SK-N-SH (cell line): ENCODE measurements at places on chromosomes 1 and 21. TPM values are rescaled to one million over a fixed set of nuclear protein-coding genes. Genes with fewer than 3 reads are reported as not detected.

Gene ST6GALNAC3
- 8.1 and 12.1 TPM in 2 replicates for polyA plus RNA-seq

Gene HTR6
- polyA plus RNA-seq: 0.05 and 0.10 TPM in 2 replicates

Gene MXRA8
- polyA plus RNA-seq: 2.5 and 3.8 TPM in 2 replicates

Gene GPR37L1
- not detected in 2 replicates for polyA plus RNA-seq

Gene NAXE
- 68.5 and 98.4 TPM in 2 replicates for polyA plus RNA-seq

Gene CD84
- polyA plus RNA-seq: not detected in 2 replicates

Gene SLC1A7
- polyA plus RNA-seq: not detected in 2 replicates

Gene BMP8B
- 0.07 and 0.16 TPM in 2 replicates for polyA plus RNA-seq

Gene FCGR2B
- 0.05 TPM in 1 of 2 replicates, not detected in the other for polyA plus RNA-seq

Gene DIO1
- polyA plus RNA-seq: not detected in 2 replicates

Gene KIF26B
- 2.6 TPM in 2 replicates for polyA plus RNA-seq

Gene SMPDL3B
- 0.67 and 0.95 TPM in 2 replicates for polyA plus RNA-seq

Gene FYB2
- not detected in 2 replicates for polyA plus RNA-seq

DNA sequence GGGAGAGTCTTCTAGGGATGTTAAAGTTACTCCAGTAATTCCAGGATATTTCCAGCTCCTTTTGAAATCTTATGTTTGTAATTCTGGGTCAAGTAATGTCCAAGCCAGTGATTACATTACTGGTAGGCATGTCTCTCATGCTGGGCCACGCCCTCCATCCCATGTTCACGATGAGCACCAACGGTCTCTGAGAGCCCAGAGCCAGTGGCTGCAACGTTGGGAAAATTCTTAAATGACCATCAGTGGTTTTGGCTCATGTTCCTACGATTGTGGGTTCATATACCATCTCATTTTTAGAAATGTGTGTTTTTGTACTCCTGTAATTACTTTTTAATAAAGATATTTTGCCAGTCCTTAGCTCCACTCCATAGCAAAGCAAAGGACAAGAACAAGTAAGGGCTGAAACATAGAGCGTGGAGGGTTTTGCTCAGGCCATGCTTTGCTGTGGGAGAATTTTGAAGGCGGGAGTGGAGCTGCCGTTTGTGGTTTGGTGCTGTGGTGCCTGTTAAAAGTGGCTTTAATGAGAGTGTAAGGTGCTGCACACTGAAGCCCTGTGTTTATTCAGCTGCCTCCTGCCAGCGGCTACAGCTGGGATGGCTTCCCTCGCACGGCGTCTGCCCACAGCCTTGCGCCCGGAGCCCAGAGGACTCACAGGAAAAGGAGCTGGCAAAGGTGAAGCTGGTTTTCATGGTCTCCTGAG is 28.9 kb downstream of the VANGL1 start:
- DNase-seq: no peak

DNA sequence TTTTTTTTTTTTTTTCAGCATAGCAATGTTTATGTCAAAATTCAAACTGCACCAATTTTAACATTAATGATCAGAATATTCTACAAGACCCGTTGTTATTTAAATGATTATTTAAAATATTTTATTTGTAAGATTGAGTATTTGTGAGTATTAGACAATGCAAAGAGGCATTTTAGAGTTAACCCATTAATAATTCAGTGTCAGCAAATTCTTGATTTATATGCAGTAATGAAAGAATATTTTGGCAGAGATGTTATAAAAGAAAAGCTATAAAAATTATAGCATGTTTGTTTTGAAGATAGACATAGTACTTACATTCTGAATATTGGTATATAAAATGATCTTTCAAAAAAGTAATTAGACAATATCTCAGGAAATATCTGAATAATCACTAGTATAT is 269.5 kb upstream of the ZRANB2 start:
- no peak for DNase-seq

GRCh38 chr1:188641566-188642211 is 1812.9 kb downstream of the PLA2G4A start:
- DNase-seq: no peak

- no peak for DNase-seq
Observed at GRCh38 chr1:30930631-30931173, 22.1 kb upstream of the SDC3 start.

GRCh38 chr1:241603731-241604245 is 36.4 kb downstream of the CHML start:
- DNase-seq: no peak

DNA sequence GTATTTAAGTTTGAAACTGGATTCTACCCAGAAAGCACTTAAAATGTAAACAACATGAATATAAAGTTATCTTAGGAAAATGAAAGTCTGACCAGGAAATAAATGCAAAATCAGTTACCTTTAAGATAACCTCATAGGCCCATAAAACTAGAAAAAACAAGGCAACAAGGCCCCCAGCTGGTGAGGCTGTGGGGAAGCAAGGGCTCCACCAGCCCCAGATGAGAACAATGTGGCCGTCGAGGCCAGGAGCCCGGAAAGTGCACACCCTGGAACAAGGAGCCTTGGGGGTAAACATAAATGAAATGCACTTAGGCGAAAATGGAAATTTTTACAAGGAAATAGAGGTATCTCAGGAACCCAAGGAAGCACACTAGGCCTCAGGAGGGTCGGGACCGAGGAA is 37.9 kb upstream of the BMP8B start:
- DNase-seq: peak; percentile 53

DNA sequence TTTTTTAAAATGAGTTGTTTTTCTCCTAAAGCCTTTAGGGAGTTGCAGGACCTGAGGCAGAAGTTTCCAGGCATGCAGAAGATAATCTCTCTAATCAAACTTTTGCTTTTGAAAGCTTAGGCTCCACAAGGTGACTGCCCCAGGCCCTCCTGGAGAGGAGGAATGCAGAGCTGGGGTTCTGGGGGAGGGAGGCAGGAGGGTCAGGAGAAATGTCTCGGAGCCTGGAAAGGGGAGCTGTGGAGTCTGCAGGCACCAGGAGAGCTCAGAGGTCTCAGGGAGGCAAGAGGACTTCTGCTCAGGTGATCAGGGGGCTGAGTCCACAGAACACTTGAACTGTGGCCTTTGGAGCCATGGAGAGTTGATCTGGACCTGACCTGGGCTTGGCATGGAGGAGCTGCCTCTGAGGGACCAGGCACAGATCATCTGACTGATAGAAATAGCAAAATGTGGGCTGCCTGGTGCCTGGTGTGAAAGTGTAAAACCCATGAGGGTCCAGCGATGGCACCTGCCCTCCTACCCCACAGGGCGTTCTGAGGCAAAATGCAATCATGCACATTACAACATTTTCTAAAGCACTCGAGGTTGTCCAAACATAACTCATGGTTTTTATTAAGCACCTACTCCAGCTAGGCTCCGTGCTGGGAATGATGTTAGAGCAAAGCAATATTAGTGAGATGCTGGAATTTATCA is 10.0 kb upstream of the ABCG1 start:
- DNase-seq: no peak

- DNase-seq: no peak
Observed at GRCh38 chr1:13624526-13624925, 40.9 kb downstream of the PDPN start.

DNA sequence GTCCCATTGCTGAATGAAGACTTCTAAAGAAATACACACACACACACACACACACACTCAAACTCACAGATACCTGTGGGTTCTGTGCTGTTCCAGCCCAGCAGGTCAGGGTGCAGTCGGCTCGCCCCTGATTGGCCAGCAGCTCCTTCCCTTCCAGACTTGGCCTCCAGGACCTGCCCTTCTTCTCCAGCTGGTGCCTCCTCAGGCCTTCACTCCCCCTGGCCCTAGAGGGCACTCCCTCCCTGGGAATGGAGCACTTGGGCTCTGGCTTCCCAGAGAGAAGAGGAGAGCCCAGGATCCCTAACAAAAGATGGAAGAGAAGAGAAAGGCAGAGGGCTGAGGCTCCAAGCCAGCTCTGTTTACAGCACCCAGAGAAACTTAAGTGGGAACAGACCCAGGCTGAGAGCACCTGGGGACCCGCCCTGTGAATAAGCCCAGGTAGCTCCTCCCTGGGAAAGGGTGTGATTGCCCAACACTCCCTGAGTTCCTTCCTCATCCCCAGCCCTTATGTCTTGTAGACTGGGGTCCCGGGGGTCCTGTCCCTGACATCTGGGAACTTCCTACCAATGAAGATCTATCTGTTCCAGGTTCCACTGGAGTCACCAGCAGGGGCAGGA is at the start of gene PGLYRP3:
PGLYRP3 (minus strand) TSS at position 383 of the 617 bp plus-strand sequence. CDS start 2,287 bp downstream, outside the sequence.
- DNase-seq: no peak

- peak; percentile 75 for DNase-seq
Observed at GRCh38 chr1:179786815-179787685, 44.0 kb downstream of the FAM163A start.

DNA sequence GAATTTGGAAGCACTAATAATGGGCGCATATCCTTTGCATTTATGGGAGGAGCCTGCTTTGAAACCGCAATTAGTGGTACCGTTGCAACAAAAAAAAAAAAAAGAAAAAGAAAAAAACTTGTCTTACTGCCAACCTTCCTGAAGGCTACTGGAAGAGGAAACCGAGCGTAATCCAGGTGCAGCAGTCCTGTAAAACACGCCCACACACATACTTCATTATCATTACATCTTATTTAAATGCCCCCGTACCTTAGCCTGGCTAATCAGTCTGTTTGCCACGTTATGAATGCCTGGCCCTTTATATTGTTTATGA is 686 bp upstream of the ZNF281 start:
- DNase-seq: peak; percentile 10

DNA sequence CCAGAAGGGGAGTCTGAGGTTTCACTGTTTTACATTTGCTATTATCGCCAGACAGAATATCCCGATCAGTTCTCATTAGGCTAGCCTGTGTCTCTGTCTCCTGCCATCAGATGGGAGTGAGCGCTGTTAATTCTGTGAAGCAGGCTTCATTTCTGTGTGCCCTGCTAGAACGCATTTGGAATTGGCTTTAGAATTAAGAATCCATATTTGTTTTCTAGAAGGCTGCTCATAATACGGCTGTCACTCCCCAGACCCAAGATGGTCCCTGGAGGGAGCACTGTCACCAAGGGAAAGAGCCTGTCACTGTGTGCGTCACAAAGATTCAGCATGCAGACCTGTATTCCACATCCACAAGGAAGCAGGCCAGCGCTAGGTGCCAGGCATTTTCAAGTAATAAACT is 49.2 kb downstream of the CASQ2 start:
- peak; percentile 30 for DNase-seq

DNA sequence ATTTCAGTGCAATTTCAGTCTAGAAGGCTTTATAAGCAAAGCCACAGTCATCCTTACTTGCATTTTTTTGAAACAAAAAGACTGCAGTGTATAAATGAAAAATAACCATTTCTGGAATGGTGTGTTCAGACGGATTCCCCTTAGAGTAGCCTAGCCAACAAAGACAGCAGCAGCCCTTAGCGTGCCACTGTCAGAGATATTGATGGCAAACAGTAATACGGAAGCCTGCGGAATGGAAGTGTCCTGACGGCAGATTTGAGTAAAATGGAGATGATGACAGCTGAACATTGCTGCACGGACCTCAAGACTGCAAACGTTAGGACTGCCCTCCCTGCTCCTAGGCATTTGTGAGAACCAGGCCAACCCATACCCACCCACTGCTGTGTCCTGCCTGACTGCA is 54.7 kb downstream of the PDE9A start:
- no peak for DNase-seq

- DNase-seq: no peak
Observed at GRCh38 chr21:33760641-33761440, 118.5 kb downstream of the ITSN1 start.

- no peak for DNase-seq
Observed at GRCh38 chr1:200512191-200512590, 102.4 kb upstream of the ZNF281 start.

DNA sequence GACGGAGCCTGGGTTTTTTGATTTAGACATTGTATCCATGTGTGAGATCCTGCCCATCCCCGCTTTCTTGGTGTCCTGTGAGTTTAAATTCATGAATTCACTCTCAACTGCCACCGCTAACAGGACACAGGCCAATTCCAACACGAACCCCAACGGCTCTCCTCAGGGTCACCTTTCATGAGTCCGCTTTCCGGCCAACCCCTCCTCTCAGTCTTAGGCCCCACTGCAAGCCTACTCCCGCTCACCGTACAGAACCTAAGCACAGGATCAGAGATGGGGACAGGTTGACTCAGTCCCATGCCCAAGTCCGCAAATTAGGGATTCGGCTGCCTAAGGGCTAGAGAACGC is 238 bp upstream of the SCP2 start:
- no peak for DNase-seq

GRCh38 chr1:7060745-7061144 is 275.5 kb downstream of the CAMTA1 start:
- no peak for DNase-seq

DNA sequence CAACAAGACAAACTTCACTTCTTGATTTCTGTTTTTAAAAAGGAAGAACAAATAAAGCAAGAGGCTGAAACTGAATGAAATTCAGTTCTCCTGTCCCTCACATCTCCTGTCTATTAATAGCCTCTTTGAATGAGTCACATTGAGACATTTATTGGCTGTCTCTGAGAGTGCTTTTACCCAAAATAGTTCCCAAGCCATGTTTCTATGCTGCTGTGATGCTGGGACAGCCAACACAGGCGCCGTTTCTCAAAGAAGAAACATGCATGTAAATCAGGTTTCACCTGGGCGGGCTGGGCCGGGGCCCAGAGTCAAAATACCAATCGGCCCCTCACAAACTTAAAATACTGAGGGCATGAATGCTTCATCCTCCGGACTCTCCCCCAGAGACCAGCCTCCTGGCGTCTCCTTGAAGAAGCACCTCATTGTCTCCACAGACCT is 105.2 kb downstream of the EDEM3 start:
- DNase-seq: no peak

DNA sequence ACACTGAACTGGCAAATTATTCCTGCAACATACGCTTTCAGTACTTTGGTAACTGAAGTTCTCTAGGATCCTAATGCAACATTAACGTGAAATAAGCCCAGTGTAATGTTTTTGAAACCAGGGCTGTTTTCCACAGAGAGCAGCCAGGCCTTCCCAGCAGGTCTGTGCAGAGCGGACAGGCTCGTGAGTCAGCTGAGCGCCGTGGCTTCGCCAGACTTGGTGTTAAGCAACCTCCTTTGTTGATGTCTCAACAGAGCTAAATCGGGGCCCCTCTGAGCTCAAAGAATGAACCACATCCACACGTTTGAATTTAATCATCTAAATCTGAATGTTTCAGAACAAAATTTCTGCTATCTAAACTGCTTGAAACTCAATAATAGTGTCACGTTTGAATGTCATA is 181.8 kb upstream of the FMN2 start:
- no peak for DNase-seq

DNA sequence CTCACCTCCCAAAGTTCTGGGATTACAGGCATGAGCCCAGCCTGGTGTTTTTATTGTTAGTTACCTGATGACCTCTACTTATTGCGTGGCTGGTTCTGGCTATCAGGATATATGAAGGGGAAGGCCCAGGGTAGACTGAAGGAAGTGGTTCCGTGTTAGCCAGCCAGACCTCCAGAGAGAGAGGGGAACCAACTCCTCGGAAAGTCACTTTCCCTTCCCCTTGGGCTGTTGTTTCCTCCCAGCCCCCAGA is 2.5 kb upstream of the RCSD1 start:
- DNase-seq: no peak

GRCh38 chr21:41752231-41752681 is 14.6 kb downstream of the RIPK4 start:
- DNase-seq: no peak
